ENCODE measurements at places on chromosomes 13 and 19. TPM values are rescaled to one million over a fixed set of nuclear protein-coding genes. Genes with fewer than 3 reads are reported as not detected.

Gene NLRP7
- 0.16 TPM for total RNA-seq

Gene ZIM2
- total RNA-seq, result 0.47 TPM

DNA sequence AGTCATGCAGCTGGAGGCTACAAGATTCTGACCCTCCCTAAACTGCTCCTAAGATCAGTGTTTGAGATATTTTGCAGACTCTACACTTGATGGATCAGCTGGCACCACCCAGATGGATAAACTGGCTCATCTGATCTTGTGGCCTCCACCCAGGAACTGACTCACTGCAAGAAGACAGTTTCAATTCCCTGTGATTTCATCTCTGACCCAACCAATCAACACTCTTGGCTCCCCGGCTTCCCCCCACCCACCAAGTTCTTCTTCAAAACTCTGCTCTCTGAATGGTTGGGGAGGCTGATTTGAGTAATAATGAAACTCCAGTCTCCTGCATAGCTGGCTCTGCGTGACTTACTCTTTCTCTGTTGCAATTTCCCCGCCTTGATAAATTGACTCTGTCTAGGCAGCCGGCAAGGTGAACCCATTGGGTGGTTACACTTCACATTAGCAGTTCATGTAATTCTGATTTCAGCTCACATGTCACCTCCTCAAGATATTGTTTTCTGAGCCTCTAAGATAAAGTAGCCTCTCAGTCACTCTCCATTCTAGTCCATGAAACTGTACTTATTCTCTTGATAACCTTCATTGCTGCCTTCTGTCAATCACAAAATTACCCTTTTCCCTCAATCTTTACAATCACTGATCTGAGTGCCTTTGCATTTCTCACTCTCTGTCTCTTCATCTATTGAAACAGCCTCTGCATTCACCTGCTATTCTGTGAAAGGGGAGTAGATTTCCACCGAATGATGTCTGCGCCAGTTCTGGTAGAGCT lies 9.9 kb upstream of the FPR3 start:
- DNase-seq, result no peak

GRCh38 chr13:37179645-37180044 lies 74.2 kb upstream of the CSNK1A1L start:
- DNase-seq, result no peak

GRCh38 chr13:40445557-40445990 lies 220.9 kb downstream of the FOXO1 start:
- peak; percentile 57 for DNase-seq

DNA sequence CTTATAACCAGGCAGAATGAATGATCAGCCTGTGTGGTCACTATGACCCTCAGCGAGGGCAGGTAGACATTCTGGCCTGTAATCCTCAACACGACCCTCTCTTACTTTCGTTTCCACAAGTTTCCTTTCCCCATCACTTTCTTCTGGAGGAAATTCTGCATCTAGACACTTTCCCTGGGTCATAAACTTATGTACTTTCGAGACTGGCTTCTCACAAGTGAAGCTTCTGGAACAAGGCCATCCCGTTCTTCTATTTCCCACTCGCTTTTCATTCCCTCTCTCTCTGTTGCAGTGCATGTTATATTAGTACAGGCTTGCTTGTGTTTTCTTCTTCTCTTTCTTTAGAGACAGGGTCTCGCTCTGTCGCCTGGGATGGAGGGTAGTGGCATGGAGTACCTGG lies 23.1 kb upstream of the KL start:
- DNase-seq, result no peak

DNA sequence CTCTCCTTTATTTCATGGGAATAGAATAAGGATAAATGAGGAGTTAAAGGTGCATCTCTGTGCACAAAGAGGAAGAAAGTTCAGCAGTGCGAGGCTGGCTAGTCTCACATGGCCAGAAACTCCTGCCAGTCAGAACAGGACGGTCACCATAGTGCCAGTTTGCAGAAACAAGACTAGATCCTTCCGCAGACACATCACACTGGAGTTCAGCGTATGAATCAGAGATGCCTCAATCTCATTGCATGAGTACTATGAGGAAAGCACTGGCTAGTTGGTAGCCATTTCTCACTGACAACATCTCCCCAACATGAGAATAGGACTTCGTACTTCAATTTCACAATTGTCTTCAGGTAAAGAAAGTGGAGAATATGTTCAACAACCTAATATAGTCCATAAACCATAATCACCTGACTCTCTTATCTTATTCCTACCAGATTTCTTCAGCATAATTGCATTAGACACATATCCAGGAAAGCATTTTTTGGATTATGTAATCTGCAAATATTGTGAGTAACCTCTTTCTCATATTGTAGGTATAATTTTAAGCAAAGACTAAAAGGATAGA lies 34.9 kb downstream of the RXFP2 start:
- no peak for DNase-seq
